ENCODE measurements at places on chromosomes 11 and 22.

- no peak for DNase-seq
Observed at GRCh38 chr22:24146791-24147353, 34.4 kb upstream of the SUSD2 start.

DNA sequence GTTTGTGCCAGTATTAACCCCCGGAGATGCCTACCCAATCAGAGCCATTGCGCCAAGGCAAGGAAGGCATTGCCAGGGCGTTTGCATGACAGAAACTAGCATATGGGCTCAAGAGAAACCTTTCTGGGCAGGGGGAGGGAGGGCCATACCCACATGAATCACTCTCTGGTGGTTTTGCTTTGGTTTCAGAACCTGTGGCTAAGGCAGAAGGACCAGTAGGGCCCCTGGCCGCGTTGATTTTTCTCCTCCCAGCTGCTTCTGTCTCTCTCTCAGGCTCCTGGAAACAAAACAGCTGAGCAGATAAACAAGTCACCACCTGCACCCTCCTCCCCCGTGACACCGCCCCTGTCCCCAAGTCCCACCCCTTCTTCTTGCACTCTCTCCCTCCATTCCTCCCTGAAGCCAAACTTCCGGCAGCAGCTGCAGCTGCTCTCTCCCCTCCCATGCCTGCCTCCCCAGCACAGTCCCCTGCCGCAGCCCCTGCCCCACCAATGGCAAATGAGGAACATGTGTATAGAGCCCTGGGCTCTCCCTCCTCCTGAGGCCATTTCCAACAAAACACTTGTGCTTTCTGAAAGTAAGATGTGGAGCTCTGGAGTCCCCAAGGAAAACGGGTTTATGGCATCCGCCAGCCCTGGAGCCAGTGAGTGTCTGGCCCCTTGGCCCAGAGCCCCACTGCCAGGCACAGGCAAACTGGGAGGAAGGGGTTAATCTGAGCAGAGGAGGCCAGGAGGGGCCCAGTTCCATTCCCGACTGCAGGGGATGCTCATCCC lies 39.0 kb upstream of the ADA2 start:
- DNase-seq: peak; percentile 97

DNA sequence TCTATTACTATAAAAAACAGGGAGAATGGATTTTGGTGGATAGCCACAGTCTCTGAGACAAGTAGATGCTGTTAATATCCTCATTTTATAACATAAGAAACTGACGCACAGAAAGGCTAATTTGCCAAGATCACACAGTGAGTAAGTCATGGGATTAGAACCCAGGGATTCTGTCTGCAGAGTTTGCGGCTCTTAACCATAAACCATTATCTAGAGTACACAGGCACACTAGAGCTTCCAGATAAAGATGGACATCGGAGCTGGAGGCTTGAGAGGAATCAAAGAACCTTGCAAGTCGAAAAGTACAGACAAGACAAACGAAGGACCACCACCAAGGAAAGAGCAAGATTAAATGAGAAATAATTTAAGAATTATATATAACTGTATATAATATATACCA lies 11.3 kb downstream of the LGALS12 start:
- no peak for DNase-seq

- DNase-seq: no peak
Observed at GRCh38 chr11:13923182-13923581, 39.3 kb upstream of the SPON1 start.

- peak; percentile 92 for DNase-seq
Observed at GRCh38 chr22:30635273-30636225, at the start of gene SLC35E4. Gene SLC35E4 (plus strand): TSS chr22:30635781. CDS start chr22:30636451, 670 bp downstream.

Measured in NCI-H524 (cell line).